ENCODE measurements at places on chromosomes 1 and 21. TPM values are rescaled to one million over a fixed set of nuclear protein-coding genes. Genes with fewer than 3 reads are reported as not detected.

The ITSN1 gene
- polyA plus RNA-seq = 14.6 TPM

The SHISAL2A gene
- 0.22 TPM for polyA plus RNA-seq

The SYT14 gene
- not detected for polyA plus RNA-seq

The NCF2 gene
- polyA plus RNA-seq = 1.8 TPM

The APCS gene
- polyA plus RNA-seq = not detected

The DYRK3 gene
- 4.1 TPM for polyA plus RNA-seq

GRCh38 chr1:213676736-213677135 is 311.0 kb upstream of the PROX1 start:
- no peak for DNase-seq

- DNase-seq = no peak
Observed at GRCh38 chr1:150194381-150195031, 41.4 kb downstream of the ANP32E start.

DNA sequence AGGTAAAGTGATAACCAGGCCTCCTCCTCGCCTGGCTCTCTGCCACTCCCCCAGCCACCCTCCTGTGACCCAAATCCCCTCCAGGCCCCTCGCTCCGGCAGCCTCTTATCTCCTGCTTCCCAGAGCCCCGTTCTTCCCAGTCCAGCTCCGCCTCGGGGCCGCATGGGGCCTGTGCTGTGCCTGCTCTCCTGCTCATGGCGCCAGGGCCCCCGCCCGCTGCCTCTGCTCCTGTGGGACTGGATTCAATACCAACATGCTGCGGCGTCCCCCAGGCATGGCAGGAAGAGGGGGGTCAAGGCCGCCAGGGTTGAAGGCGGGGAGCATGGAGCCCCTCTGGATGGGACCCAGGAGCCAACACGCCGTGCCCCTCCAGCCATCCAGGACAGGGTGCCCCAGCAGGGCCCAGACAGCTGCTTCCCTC is 213.0 kb upstream of the VAMP3 start:
- DNase-seq = no peak

GRCh38 chr1:233121947-233122559 is 171.6 kb downstream of the NTPCR start:
- no peak for DNase-seq

DNA sequence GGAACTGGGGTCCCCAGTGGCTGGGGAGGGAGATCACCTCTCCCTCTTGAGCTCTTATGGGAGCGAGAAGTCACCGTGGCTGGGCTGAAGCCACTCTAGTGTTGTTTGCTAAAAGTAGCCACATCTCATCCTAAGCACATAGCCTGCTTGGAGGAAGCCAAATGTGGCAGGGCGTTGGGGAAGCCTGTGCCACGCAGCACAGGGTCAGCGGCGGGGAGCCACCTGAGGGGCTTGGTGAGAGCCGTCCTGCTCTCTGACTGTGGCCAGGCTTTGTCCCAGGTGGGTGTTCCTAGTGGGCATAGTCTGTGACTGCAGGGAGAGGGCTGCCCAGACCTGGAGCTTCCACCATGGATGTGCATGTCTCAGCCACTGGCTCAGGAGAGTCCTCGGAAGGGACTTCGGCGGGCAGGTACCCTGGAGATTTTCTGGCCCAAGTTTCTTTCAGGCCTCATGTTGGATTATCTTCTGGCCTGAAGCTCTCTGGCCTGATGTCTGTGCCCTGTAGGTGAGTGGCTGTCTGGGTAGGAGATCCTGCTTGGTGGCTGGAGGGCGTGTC is 38.9 kb downstream of the MORN1 start:
- DNase-seq = peak; percentile 6

DNA sequence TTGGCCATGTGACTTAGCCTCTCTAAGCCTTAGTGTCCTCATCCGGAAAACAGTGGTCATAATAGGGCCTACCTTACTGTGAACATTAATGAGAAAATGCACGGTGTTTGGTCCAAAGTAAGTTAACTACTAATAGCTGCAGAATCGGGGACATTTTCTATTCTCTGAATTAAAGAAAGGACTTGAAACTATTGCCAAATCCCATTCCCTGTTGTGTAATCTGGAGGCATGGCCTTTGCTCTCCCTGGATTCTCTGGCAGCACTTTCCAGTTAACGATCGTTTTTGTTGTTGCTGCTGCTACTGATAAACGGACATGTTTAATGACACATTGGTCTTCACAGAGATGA is 30.5 kb downstream of the FMO4 start:
- DNase-seq = no peak

DNA sequence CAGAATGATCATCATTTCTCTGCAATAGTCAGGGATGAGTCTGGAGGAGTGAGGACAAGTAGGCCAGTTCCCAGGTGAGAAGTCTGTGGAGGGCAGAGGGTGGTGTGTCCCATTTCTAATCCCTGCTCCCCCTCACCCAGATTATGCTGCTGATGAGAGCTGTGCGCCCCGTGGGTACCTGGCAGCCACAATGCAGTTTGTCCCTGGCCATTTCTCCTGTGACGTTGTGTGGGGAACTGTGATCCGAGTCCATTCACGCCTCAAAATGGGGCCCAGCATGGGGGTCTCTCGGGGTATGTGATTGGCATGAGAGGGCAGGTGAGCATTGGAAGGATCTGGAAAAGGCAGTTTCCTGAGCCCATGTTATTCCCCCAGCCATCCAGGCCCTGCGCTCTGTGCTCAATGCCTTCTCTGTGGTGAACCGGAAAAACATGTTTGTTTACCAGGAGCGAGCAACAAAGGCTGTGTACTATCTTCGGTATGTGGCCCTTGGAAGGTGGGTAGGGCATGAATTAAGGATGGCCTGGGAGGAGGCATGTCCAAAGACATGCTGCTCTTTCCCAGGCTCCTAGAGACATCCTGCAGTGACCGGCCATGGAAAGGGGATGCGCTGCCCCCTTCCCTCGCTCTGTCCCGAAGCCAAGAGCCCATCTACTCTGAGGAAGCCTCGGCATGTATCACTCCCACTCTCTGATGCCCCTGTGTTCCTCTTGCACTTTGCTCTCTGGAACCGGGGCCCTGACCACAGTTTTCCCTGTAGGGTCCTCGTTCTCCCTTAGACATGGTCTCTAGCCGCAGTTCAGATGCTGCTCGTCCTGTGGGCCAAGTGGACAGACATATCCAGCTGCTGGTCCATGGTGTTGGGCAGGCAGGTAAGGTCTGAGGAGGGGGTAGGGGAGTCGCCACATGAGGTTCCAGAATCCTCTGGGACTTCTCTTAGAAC is 16.4 kb downstream of the HYI start:
- no peak for DNase-seq

DNA sequence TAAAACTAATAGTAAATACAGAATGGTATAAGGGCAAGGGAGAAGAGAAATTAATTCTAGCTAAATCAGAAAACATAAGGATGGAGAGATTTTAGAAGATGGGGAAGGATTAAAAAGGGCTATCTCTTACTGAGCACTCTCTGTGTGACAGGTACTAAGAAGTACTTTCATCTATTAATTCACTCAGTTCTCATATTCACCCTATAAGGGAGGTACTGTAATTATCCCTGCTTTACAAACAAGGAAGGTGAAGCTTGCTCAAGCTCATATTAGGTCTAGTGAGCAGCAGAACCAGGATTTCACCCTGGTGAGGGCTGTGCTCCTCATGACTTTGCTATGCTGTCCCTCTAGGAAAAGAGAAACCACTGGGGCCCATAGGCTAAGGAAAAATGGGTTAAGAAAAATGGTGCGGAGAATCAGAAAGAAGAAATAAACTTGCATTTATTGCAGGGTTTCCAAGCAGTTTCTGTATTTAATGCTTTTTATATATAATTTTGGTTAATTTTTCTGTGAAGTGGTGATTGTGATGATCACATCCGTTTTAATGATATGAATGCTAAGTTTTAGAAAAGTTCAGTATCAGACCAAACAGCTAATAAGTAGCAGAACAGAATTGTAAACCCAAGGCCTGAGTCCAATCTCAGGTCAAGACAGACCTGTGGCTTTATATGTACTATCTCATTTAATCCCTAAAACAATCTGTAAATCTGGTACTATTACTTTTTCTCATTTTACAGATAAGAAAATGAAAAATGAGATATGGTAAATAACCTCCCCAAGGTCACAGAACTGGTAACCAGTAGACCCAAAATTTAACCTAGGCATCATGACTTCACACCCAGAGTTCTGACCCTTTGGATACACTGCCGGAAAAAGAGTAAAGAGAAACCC is 1.7 kb downstream of the PCNX2 start:
- DNase-seq = no peak

DNA sequence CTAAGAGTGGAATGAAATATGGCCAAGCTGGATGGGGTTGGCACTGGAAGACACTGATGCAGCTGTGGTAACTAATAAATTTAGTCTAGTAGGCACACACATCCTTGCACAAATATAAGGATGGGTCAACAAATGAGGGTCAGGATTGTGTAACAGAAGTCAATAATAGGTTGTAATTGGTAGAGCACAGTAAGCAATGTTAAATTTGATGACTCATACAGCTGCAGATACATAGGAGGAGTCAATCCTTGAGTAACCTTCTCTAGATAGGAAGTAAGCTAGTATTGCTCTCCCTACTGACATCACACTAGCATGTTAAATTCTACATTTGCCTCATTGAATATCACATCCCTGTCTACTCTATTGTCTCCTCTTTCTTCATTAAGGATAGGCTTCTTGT is 332.1 kb downstream of the PTPRC start:
- DNase-seq = no peak

- DNase-seq = no peak
Observed at GRCh38 chr1:181746224-181746623, 262.9 kb downstream of the CACNA1E start.

DNA sequence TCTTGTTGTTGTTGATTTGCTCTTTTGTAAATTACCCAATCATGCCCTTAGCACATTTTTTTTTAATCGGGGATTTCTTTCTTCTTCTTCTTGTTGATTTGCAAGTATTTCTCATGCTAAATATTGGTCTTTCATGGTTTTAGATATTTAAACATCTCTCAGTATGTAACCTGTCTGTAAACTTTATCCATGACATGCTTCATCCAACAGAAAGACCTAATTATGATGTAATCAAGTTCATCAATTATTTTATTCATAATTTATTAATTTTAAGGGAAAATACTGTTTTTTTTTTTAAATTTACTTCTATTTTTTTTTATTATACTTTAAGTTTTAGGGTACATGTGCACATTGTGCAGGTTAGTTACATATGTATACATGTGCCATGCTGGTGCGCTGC is 69.8 kb downstream of the TNFSF18 start:
- no peak for DNase-seq

DNA sequence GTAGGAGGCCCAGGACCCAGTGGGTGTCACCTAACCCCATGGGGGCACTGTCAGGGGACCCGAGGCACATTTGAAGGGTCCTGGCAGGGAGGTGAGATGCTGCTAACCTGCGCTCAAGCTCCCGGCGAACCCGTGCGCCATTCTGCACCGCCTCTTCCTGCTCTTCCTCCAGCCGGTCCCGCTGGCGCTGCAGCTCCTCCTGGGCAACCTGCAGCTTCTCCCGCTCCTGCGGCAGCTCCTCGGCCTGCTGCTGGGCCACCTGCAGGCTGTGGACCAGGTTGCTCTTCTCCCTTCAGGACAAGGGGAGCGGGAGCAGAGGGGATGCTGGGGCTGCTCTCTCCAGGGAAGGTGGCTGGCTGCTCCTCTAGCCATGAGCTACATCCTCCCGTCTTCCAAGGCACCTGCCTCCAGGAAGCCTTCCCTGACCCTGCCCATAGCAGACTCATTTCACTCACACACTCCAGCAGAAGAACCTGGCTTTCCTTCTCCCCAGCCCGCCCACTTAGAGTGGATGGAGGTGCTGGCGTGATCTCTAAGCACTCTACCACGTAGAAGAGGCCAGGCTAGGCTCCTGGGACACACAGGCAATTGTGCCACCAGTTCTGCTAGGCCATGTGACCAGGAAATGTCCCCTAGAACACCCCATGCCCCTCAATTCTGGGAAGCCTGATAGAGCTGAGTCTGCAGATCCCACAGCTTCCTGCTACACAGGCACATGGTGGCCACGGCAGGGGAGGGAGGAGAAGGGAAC is 15.2 kb upstream of the NBPF1 start:
- DNase-seq = no peak

DNA sequence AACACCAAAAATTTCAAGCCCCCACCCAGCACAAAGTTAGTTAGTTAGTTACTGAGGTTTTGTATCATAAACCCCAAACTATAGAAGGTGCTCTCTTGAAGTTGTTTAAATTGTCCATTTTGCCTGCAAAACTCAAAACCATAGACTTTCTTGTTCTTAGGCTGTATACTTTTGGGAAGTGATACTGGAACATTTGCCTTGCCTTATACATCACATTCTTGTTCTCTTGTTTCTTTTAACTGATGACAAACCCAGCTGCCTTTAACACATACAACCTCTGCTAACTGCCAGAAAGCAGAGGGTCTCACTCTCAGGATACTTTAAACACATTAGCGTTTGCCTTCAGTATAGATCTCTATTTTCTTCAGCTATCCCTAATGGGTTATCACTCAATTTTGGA is 570.5 kb downstream of the MRPL39 start:
- no peak for DNase-seq

DNA sequence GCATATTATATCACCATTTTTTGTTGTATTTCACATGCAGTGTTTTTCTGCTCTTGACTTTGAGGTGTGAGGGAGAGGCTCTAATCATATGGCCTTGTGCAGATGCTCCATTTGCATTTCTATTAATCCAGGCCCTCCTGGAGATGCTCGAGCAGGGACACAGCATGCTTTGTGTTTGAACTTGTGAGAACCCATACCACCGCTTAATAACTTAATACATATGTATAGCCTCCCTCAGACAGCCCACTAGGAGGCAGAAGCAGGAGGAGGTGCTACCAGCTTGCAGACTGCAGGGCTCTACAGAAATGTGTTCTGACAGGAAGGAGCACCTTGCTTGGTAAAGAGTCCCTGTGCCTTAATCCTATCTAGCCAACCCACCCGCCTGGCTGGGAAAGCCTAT is 155.2 kb downstream of the BARHL2 start:
- DNase-seq = no peak

GRCh38 chr1:32933742-32934322 is 30.8 kb downstream of the RNF19B start:
- DNase-seq = peak; percentile 38

DNA sequence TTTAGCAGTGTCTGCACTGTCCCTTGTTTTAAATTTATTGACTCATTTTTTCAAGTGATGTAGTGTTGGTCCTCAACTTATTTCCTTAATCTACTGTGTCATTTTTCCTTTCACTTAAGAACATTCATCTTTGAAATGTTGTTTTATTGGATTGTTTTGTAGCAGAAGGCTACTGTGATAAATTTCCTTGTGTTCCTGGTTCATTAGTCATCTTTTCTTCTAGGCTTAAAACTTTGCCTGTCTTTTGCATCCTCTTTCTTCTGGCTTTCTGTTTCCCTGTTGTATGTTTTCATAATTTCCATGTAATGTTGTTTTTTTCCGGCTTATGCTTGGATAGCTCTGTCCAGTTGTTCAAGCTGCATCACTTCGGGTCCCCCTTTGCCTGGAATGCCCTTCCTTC is 61.9 kb downstream of the UBE2T start:
- DNase-seq = no peak
